ENCODE measurements at places on chromosomes 1 and 21. TPM values are rescaled to one million over a fixed set of nuclear protein-coding genes. Genes with fewer than 3 reads are reported as not detected.

- DNase-seq, result no peak
Measured at GRCh38 chr21:26052057-26052456, 118.5 kb downstream of the APP start.

NPPB gene
- polyA plus RNA-seq, result not detected

CFAP141 gene
- polyA plus RNA-seq, result not detected

OTUD7B gene
- 14.8 TPM for polyA plus RNA-seq

DNA sequence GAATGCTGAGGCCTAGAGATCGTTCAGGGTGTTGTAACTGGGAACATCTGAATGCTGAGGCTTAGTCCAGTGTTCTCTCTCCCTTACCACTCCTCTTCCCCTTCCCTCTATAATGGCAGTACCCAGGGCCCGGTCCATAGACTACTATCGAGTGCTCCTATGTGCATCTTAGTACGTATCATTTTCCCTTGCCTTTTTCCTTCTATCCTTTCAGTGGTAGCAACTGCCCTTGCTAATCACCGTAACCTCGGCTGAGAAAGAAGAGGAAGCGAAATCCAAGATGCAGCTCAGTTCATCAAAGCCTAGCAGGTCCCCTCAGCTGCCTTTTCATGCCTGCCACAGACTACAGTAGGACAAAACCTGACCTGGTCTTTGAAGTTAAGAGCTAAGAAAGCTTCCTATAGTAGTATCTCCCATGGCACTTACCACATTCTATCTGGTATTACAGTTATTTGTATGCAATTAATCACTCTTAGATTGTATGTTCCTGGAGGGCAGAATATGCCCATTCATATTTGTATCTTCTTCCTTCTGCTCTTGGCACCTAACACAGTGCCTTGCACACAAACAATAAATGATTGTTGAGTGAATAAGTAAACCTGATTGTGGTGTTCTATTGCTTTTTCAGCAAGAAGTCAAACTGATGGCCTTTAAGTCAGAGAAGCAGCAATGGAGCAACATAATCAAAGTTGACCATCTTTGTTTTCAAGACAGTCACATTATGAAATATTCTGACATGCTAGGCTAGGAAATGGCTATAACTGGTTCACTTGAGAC, 22.4 kb downstream of the CNIH4 start:
- DNase-seq, result peak; percentile 11

Measured in muscle of back (tissue), 13 donors.